CD4-positive, alpha-beta T cell treated with Interleukin-10 for 1 hour (primary cell): ENCODE measurements at places on chromosomes 12 and 14.
A peak's percentile ranks its signal among the peaks of the same experiment; 100 is the strongest.

DNA sequence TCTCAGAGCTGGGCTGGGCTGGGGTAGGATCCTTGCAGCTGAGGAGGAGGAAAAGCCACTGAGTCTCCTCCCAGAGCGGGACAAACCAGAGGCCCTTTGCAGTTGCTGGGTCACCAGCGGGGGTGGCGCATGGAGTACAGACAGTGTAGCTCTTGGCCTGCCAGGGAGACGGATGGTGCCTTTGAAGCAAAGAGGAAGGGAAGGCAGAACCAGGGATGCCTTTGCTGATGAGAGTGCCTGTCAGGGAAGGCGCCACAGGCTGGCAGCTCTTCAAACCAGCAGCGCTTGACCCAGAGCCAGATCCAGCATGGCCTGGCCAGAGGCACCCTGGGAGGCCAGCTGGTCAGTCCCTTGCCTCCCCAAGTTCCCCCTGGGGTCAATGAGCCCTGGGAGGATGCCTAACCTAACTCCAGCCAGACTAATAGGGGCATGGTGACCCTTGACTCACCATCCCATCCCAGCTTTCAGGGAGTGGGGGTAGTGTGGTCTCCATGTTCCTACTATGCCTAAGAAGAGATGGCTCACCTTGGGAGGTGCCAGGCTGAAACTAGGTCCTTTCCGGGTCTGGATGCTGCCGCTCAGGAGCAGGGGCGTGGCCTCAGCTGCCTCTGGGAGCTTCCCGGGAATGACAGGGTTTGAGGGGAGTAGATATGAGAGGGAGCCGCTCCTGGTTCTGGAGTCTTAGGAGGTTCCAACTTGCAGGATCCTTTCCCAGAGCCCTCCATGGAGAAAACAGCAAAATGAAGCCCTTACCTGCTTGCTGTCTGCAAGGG lies 19.8 kb downstream of the VASH1 start:
- no peak for DNase-seq

DNA sequence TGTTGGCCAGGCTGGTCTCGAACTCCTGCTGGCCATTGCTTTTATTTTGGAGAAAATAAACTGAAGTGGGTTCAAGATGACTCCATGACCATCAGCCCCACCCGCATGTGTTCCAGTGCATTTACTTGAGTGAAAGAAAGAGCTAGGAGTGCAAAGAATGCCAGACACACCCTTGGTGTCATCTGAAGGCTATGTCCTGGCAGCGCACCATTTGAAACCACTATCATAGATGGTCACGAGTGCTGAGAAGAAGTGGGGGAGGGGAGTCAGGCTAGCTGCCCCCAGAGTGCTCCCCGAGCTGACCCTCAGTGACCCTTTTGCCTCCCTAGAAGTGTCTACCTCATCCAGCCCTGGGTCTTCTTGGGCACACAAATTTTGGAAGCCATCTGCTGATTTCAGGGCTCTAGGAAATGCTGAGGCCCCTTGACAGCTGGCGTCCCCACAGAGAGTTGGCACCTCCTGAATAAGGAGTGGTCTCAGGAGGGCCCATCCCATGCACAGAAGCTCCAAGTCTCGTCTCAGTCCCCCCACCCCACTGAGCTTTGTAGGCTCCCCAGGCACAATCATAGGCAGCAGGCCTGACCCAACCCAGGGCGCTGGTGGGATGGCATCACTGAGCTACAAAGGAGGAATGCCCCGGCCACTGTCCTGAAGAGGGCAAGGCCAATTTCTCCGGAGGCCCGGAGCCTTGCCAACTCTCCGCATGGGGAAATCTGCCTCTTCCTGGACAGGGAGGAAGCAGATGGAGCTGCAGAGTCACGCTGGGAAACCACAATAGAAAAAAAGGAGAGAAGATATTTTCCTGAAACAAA lies 28.0 kb downstream of the PXN start:
- DNase-seq, result no peak

- DNase-seq, result no peak
Measured at GRCh38 chr12:39205969-39206368, 237.0 kb downstream of the KIF21A start.

DNA sequence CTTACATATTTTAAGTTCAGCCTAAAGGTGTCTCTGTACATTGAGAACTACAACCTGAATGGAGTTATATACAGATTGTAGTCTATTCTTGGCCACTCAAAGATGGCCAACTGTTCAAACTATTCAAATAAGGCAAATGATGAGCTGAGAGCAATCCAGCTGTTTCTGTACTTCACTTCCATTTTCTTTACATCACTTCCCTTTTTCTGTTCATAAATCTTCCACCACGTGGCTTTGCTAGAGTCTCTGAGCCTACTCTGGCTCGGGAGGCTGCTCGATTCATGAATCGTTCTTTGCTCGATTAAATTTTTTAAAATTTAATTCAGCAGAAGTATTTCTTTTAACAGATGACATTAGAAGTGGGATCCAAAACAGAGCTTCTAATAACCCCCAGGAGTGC lies 879.7 kb downstream of the GALC start:
- no peak for DNase-seq

- DNase-seq, result no peak
Measured at GRCh38 chr12:9123781-9124382, 8.2 kb upstream of the A2M start.

DNA sequence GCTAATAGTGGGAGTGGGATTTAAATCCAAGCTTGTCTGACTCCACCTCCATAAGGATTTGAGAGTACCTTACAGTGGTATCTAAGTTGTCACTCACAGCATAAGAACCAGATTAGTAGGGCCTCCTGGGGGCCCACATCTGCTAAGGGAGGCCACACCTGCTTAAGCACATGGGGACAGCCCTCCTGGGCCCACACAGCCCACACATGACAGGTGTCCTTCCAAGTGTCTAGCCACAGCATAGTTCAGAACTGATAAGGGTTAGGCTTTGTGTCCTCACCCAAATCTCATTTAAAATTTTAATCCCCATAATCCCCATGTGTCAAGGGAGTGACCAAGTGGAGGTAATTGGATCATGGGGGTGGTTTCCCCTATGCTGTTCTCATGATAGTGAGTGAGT lies 186.0 kb upstream of the HMGA2 start:
- DNase-seq, result no peak

- DNase-seq, result no peak
Measured at GRCh38 chr12:30997685-30998440, 71.3 kb downstream of the TSPAN11 start.

DNA sequence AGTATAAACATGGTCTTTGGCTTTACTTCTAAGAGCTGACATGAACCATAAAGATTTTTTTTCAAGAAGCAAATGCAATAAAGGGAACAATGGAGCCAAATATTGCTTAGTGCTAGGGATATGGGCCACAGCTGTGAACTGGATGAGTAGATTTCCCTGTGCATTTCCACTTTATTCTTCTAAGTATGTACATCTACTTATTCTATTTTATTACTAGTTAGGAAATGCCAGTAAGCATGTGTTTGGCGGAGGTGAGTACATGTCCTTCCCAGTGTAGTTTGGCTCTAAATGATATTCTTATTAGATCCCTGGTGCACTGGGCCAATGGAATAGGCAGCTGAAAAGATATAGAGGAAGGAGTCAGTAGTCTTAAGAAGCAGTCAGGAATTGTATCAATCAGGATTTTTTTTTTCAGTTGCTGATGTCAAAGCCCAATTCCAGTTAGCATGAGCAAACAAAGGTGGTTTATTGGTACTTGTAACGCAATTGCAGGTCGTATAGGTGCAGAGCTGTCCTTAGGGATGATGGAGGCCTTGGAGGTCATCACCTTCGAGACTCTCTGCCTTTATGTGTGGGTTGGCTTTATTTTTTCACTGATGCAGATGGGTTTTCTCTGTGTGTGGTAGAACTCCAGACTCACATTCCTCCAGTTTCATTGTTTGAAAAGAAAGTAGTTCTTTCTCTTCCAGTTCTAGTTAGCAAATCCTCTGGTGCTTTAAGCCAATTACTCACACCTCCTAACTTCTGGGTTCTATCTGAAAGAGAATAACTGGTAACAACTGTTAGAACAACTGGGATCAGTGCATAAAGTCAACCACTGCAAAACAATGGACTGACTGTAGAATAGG lies 139.0 kb upstream of the LRIG3 start:
- no peak for DNase-seq

GRCh38 chr14:23663711-23664110 lies 27.5 kb downstream of the DHRS2 start:
- no peak for DNase-seq

- peak; percentile 94 for DNase-seq
Measured at GRCh38 chr12:110048242-110049027, at the start of gene C12orf76. TSS of gene C12orf76 (minus strand) at chr12:110048522. CDS start at chr12:110048495, 27 bp downstream.

GRCh38 chr14:70663707-70664179 lies 22.0 kb downstream of the TTC9 start:
- no peak for DNase-seq

DNA sequence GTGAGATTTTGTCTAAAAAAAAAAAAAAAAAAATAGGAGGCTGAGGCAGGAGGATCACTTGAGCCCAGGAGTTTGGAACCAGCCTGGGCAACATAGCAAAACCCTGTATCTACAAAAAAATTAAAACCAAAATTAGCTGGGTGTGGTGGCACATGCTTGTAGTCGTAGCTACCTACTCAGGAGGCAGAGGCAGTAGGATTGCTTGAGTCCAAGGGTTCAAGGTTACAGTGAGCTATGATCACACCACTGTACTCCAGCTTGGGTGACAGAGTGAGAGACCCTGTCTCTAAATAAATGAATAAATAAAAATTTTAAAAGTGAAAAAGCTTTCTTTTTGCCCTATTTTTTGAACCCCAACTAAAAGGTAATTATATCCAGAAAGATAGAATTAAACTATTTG lies 113.6 kb downstream of the PEBP1 start:
- no peak for DNase-seq

DNA sequence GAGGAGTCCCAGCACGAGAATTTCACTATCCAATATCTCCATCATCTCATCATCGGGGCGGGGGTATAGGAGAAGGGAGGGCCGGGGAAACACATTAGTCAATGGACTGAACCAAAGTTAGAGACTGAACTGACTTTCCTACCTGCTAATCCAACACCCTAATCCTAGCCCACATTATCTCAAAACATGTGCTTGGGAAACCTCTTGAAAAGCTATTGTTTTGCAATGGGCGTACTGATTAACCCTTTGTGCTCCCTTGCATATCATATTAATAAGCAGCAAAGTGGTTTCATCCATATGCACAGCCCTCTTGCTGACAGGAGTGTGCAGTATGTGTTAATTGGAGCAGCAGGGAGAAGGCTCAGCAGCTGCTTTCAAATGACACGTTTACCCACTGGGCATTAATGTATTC lies 125.7 kb upstream of the GRIP1 start:
- no peak for DNase-seq

GRCh38 chr12:89262855-89263552 lies 89.3 kb downstream of the DUSP6 start:
- no peak for DNase-seq

- DNase-seq, result peak; percentile 59
Measured at GRCh38 chr12:55068416-55069010, 48.7 kb downstream of the NEUROD4 start.

DNA sequence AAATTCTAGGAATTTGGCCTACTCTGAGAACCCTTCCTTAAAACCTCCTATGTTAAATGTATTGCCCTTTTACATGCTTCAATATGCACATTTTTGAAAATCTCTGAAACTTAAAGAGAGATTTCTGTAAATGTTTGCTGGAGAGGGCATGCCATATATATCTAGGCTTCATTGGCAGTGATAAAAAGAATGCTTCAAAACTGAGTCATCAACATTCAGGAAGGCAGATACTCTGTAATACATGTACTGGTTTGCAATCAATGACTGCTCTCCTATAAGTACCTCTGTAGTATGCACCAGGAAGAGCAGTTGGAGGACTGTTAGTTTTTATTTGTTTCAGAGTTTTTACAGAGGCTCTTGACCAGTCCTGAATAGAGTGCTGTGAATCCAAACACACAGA lies 739.9 kb downstream of the SLC16A7 start:
- no peak for DNase-seq
